ENCODE measurements at places on chromosomes 4 and X.

DNA sequence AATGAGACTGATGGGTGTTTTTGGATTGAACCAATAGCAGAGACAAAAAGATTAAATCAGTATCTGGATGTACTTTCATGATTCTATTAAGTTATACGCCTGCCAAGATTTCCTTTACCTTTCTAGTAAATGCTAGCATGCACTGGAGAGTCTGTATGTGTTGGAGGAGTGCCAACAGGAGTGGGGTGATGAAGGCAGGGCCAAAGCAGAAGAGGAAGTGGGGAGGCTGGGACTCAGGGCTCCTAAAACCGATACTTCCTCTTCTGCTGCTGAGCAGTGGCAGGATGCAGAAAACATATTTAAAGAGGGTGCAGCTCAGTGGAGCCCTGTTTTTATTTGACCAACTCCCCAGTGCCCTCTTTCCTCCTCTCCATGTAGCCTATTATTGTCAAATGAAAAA is 5.6 kb downstream of the CYSLTR1 start:
- DNase-seq = no peak

DNA sequence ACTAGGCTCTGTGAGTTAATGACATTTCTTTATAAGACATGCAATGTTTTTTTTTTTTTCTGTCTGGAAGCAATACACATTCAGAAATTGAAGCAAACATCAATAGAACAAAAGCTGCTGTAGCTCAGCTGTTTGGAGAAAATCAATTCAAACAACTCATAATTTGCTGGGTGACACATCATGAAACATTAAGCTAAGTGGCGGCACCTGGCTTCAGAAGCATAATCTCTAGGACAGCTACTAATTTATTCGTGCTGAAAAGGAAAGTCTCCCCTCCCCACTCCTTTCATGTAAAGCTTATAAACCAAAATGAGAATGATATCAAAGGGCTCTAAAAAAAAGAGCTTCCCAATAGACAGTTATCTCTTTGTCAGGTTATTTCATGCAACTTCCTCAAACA is 73.9 kb downstream of the LUZP4 start:
- no peak for DNase-seq

DNA sequence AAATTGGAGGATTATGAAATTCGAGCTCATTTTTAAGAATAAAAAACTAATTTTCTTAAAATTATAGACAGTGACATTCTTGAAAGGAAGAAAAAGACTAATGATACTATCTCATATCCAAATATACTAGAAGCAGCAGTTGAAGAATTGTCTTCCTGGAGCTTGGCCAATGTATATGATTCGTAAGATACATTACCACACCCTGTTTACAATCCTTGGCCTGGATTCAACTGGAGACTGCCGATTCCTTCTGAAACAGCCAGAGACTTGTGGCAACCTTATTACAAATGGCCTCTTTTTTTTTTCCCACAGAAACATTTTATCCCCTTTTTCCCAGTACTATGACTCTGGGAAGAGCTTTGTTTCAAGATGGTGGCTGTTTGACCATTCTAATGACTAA is 571.2 kb upstream of the FAT1 start:
- no peak for DNase-seq

DNA sequence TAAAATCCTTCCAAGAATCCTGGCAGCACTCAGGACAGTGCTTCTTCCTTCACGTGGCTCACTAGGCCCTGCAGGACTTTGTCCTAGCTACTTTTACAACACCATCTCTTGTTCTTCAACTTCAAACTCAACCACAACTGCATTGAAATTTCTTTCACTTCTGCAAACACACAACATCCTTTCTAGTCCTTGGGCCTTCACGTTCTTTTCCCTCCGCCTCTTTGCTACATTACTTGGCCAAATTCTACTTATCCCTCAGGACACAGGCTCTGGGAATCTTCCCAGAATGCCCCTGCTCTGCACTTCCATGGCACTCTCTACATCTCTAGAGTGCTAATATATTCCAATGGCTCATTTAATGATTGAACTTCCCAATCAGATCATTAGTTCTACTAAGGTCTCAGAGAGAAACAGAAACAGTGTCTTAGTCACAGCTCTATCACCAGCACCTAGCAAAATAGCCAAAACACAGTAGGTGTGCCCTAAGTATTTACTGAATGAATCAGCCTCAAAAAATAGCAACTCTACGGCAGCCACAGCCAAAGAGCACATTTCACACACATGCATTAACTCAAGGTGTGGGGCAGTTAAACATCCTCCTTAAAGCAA is 73.3 kb downstream of the MANBA start:
- peak; percentile 27 for DNase-seq

- no peak for DNase-seq
These were observed 17.4 kb upstream of the ARMCX2 start for GRCh38 chrX:101677028-101677427.

DNA sequence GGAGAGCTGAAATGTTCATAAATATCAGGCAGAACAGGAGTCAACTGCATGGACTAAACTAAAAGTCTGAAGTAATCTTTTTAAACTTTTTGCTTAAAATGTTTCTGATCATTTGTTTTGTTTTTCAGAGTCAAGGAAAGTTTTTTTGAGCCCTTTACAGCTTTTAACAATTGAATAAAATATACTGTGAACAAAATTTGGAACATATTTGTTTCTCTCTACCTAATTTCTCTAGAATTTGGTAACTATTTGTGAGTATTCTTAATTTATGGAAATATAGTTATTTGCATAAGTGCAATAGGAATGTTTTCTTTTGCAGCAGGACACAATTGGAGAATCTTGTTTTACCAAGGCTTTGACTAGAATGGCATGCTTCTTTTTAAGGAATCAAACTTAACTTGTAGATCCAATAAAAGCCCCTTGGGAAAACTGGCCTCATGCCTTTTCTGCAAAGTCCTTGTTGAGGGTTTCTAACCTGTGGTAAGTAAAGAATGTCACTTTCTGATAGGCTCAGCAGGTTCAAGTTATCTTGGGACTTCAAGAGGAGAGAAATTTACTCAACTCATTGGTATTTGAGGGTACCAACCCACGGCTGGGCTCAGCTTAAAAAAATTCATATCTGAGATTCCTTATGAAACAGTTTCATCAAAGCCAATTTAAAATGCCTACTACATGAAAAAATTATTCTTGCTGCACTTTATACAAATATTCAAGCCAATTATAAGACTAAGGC is 91.5 kb downstream of the UPRT start:
- DNase-seq = no peak

GRCh38 chr4:53907772-53908171 is 156.6 kb downstream of the CHIC2 start:
- DNase-seq = no peak

DNA sequence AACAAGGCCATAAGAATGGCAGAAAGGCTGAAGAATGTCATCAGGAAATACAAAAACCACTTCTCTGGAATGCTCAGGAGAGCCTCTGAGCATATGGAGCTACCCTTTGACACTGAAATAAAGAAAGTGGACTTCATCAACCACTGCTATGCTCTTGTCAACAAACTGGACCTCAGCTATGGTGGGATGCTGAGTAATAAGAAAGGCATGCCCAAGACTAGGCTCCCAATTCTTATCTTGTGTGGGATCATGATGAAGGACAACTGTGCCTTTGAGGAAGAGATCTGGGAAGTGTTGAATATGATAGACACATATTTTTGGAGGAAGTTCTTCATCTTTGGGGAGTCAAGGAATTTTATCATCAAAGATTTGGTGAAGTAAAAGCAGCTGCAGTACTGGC is 86.9 kb upstream of the MAGEB16 start:
- no peak for DNase-seq

DNA sequence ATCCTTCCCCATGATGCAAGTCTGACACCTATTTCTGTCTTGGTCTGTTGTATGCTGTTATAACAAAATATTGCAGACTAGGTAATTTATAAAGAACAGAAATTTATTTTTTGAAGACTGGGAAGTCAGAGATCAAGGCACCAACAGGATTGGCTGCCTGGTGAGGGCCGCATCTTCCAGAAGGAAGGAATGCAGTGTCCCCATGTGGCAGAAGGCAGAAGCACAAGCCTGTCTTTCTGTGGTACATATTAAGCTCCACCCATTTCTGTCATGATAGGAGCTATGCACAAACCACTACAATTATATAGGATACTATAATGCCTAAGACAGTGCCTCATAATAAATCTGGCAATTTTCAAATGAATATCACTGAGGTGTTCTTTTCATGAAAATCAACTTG is 502.3 kb upstream of the DIAPH2 start:
- peak; percentile 13 for DNase-seq

DNA sequence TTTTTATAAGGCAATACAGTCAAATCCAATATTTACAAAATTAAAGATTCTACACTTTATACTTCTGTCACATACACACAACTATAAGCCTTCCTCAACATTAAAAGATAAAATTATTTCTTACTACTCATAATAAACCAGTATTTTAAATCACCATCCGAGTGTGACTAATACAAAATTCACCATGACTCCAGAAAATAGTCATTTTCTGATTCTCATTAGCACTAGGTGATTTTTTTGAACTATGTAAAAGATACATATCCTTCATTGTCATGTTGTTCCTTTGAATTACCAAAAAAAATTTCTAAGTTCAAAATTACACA is 646 bp upstream of the SLC7A11 start:
- DNase-seq = no peak

GRCh38 chr4:138561906-138562305 is 319.8 kb upstream of the SLC7A11 start:
- no peak for DNase-seq

GRCh38 chr4:114312338-114312737 is 286.3 kb upstream of the UGT8 start:
- no peak for DNase-seq

GRCh38 chr4:38323141-38323641 is 340.8 kb upstream of the KLF3 start:
- no peak for DNase-seq

GRCh38 chrX:104041003-104041402 is 1.2 kb downstream of the H2BW2 start:
- no peak for DNase-seq

GRCh38 chr4:124144238-124144654 is 568.3 kb downstream of the ANKRD50 start:
- DNase-seq = peak; percentile 75

DNA sequence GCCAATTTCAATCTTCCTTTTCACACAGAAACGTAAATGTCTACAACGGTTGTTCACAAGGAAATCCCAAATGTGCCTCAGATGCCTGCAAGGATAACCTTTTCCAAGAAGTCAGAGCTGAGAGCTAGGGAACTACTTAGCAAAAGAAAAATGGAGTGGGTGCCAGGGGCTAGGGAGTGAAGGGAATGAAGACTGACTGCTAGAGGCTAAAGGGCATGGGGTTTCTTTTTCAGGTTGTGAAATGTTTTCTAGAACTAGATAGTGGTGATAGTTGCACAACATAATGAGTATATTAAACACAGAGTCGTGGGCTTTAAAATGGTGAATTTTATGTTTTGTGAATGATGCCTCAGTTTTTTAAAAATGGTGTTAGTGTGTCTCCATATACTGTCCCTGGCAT is 53.4 kb downstream of the CD99L2 start:
- DNase-seq = no peak

GRCh38 chrX:124736553-124737270 is 390.3 kb downstream of the SH2D1A start:
- no peak for DNase-seq

DNA sequence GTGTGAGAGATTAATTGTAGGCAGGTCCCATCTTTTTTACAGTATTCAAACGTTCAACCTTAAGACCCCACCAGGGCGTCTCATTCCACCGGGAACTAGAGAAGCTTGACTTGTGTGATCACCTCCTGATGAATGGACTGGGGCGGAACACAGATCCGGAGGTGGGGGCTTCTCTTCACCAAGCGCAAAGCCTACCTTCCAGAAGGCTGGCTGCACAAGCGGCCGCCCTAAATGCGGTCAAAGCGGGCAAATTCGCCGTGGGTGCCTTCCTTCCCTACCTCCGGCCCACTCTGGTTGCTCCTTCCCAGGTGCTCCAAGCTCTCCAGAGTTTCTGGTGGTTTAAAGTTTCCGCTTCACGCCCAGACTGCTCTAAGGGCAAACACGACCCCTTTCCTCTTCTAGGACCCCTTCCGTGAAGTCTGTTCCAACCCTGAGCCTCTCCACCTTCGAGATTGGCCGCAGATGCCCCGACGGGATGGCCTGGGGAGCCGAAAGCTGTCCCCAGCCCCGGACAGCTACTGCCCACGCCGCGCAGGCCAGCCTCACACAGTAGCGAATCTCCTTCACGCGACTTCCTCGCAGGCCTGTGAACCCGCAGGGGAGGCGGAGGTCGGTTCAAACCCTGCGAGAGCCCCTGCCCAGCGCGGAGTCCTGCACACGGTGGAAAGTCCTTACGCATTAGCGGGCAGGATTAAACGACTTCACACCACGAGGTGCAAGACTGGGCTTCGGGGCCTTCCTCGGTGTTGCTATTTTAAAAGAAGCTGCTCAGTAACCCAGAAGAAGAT is 1.6 kb upstream of the WWC2 start:
- no peak for DNase-seq

DNA sequence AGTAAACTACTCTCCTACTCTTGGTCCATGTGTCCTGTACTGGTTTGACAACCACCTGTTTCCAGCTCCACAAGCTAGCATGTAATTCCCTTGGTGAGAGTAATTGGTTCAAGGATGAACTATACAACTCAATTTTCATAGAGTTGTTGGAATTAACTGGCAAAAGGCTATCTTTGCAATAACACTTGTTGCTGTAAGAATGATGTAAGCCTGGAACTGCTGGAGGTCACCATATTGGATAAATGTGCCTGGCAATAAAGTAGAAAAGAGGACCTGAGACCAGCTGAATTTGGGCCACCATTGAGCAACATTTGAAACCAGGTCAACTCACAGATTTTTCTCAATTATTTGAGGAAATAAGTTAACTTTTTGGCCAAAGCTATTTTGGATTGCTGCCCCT is 175.5 kb downstream of the CAMK2D start:
- no peak for DNase-seq

GRCh38 chr4:82797405-82798111 is 1.0 kb downstream of the SCD5 start:
- DNase-seq = no peak
